ENCODE measurements at places on chromosomes 2 and 18. TPM values are rescaled to one million over a fixed set of nuclear protein-coding genes. Genes with fewer than 3 reads are reported as not detected.

RFX8 gene
- total RNA-seq, result 2.3 TPM

DDX1 gene
- total RNA-seq, result 72.6 TPM

ARHGAP28 gene
- 10.8 TPM for total RNA-seq

SERPINB11 gene
- total RNA-seq, result not detected

TTC21B gene
- total RNA-seq, result 54.3 TPM

NLRC4 gene
- 2.6 TPM for total RNA-seq

DSG1 gene
- 22.2 TPM for total RNA-seq

VSNL1 gene
- total RNA-seq, result 0.80 TPM

EFR3B gene
- total RNA-seq, result 0.73 TPM

SEPTIN10 gene
- 100 TPM for total RNA-seq

COBLL1 gene
- total RNA-seq, result 43.6 TPM

CDH20 gene
- 18.1 TPM for total RNA-seq

TM4SF20 gene
- total RNA-seq, result not detected

SIGLEC15 gene
- 0.16 TPM for total RNA-seq

PMAIP1 gene
- total RNA-seq, result 7.5 TPM

GREB1 gene
- total RNA-seq, result 42.9 TPM

SULT1C4 gene
- total RNA-seq, result 1.4 TPM

REG1B gene
- not detected for total RNA-seq

MC5R gene
- total RNA-seq, result not detected

GPR39 gene
- total RNA-seq, result 10.4 TPM

HOXD13 gene
- total RNA-seq, result not detected

TMEM163 gene
- 0.66 TPM for total RNA-seq

ABI2 gene
- total RNA-seq, result 46.9 TPM

IL1A gene
- not detected for total RNA-seq

CPO gene
- total RNA-seq, result 0.96 TPM

All from breast epithelium (tissue), 4 donors.